ENCODE measurements at places on chromosomes 4 and X.

- DNase-seq, result no peak
These were observed 67.5 kb downstream of the TECRL start for GRCh38 chr4:64341711-64342110.

GRCh38 chrX:48558271-48558670, 16.0 kb upstream of the RBM3 start:
- DNase-seq, result no peak

- DNase-seq, result no peak
These were observed 17.0 kb upstream of the UGT2B17 start for GRCh38 chr4:68593112-68593511.

DNA sequence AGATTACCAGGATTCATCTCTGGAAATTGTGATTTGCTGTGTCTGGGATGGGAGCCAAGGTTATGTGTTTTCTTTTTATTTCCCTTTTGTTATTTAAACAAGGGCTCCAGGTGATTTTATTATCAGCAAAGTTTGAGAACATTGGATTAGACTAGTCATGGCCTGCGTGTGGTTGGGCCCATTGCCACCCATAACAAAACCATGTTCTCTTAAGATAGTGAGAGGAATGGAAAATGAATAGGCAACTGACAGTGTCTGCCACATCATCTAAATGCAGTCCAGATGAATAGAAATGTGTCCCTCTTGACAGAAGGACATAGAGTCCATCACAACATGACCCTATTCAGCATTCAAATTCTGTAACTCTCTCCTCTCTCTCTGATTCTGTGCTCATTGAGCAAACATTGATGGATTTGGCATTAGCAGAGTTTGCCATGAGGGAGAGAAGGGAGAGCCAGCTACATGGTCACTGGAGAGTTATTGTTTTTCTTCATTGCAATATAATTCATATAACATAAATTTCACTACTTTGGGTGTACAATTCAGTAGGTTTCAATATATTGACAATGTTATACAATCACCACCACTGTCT, 11.7 kb downstream of the XK start:
- no peak for DNase-seq

DNA sequence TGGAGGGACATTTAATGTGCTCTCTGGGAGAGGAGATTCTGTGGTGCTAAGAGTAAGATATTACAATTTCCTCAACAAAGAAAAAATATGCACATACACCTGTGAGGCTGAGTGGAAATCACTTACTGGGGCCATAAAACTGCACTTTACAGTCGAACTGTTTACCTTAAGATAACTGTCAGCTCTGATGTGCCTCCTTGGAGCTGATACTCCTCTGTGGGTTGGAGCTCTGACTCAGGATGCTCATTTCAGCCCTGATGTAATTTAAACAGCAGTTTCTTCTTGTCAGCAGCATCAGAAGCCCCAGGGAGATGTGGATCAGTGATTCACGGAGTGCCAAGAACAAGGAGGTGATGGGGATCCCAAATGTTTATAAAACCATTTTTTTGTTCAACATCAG, 241.9 kb upstream of the SFRP2 start:
- DNase-seq, result no peak

- no peak for DNase-seq
These were observed 17.2 kb downstream of the MAGED2 start for GRCh38 chrX:54824722-54825121.

GRCh38 chr4:174860588-174860987, 31.5 kb upstream of the GLRA3 start:
- no peak for DNase-seq

- peak; percentile 94 for DNase-seq
These were observed 123.1 kb downstream of the BTC start for GRCh38 chr4:74671080-74671698.

- DNase-seq, result no peak
These were observed 72.5 kb downstream of the SLC16A2 start for GRCh38 chrX:74493806-74494205.

- peak; percentile 24 for DNase-seq
These were observed 66.1 kb upstream of the ENPP6 start for GRCh38 chr4:184283659-184284335.

- DNase-seq, result no peak
These were observed 176.5 kb upstream of the NRK start for GRCh38 chrX:105645667-105646357.

GRCh38 chr4:137283737-137284136, 248.6 kb downstream of the PCDH18 start:
- no peak for DNase-seq

DNA sequence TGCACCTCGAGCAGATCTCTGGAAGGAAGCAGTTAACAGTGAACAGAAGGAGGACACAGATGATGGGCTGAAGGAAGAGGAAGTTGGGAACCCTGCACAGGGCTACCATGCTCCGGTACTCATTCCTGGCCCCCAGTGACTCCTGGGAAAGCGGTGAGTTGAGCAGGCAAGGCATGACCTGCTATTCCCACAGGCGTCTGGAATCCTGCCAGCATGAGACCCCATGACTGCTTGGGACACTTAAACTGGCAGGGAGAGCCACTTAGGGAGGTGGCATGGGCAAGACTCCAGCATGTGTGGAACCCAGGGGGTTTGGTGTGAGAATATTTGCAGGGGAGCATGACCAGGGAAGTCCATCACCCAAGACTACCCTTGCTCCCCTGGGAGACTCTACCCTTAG, 1056.4 kb upstream of the POU3F4 start:
- no peak for DNase-seq

GRCh38 chr4:33780952-33781791, 2463.1 kb downstream of the ARAP2 start:
- no peak for DNase-seq

- peak; percentile 2 for DNase-seq
These were observed 75.5 kb upstream of the IRS4 start for GRCh38 chrX:108811891-108812290.

- DNase-seq, result peak; percentile 77
These were observed 94.4 kb downstream of the SOWAHB start for GRCh38 chr4:76803522-76803921.

DNA sequence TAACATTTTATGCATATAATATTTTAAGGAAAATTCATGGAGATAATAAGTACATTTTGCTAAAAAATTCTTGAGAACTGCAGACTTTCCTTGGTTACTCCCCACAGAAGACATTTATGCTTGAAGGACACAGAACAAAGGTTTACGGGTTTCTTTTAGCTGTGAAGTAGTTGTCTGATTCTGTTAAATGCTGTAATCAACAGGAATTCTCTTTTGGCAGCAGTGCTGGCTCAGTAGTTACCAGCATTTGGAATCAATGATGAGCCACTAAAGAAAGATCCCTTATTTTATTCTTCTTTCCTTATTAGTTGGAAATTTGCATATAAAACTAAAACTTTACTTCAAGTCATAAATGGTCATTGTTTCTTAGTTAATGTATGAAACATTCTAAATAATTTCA, 199.3 kb upstream of the FAT4 start:
- DNase-seq, result no peak

- DNase-seq, result no peak
These were observed 78.7 kb downstream of the SYNPO2 start for GRCh38 chr4:118967393-118967792.

DNA sequence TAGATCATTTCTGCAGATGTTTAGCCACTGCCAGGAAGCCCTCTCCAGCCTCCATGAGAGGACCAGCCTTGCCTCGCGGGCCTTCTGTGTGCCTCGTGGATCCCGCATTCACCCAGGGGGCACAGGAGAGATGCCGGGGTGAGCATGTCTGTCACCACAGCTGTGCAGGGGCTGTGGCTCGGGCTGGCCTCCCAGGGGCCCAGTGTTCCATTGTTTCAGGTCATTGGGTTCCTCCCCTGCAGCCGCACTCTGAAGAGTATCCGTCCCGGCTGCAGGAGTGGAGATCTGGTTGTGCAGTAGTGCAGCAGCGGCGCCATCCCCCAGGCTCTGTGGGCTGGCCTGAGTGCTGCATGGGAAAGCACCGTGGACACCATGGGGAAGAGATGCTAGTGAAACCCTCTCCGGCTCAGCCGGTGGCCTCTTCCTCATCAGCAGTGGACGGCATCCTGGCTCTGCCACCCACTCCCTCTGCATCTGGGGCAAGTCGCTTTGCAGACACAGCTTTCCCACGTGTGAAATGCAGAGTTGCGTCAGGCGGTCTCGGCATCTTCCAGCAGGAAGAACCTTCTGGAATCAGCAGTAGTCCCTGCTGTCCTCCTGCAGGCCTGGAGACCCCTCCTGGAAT, 29.1 kb downstream of the TBC1D14 start:
- no peak for DNase-seq

DNA sequence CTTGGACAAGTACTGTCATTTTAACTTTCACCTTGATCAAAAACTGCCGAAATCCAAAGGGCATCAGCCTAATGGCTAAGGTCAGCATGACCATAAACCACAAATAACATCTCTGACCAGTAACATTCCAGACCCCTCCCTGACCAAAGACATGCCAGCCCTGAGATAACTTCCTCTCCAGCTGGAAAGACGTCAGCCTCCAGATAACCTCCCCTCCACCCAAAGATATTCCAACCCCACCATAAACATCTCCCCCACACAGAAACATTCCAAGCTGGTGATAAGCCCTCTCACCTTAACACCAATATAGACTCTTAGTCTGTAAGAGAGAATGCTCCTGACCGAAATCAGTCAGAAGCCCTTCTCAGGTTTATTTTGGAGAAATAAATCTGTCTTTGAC, 7.4 kb downstream of the PPP1R2C start:
- DNase-seq, result no peak

DNA sequence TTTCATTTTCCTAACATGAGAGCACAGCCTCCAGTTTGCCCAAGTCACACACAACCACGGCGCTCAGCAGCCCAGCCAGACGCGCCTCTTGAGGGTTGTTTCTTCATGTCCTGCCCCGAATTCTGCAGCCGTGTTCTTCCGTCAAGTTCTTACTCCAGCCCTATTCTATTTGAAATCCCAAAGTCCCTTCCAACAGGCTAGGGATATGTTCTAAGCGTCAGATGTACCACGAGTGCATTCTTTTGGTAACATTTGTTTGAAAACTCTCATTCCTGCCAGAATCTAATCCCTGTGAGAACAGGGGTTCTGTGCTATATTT, 23.1 kb downstream of the ACSL1 start:
- DNase-seq, result no peak

DNA sequence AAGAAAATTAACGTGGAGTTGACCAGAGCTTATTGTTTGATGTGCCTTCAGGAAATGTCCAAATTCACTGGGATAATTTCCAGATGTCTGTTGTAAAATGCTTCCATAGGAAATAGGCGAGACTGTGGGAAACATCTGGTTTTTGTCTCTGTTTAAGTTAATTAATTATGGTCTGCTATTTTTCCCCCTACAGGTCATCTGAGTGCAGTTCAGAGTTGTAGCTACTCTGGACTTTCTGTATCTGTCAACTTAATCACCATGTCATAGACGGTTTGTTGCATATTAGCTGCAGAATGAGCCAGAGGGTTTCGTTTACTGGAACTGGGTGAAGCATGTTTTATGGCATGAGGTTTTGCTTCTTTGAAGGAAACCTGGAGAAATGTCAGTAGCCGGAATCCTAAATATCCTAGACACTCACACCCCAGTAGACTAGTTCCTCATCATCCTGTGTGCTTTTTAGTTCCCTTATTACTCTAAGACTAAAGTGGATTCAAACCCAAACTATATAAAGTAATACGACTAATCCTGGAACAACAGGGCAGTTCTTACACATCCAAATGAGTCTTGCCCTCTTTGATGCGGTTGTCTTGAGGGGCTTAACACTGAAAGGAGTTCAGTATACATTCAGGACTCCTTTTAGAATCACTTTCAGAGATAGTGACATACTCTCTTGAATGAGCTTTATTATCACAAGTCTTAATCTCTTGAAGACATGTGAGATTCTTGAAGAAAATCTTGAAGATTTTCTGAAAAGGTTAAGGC, 62.5 kb downstream of the PPEF1 start:
- DNase-seq, result no peak

DNA sequence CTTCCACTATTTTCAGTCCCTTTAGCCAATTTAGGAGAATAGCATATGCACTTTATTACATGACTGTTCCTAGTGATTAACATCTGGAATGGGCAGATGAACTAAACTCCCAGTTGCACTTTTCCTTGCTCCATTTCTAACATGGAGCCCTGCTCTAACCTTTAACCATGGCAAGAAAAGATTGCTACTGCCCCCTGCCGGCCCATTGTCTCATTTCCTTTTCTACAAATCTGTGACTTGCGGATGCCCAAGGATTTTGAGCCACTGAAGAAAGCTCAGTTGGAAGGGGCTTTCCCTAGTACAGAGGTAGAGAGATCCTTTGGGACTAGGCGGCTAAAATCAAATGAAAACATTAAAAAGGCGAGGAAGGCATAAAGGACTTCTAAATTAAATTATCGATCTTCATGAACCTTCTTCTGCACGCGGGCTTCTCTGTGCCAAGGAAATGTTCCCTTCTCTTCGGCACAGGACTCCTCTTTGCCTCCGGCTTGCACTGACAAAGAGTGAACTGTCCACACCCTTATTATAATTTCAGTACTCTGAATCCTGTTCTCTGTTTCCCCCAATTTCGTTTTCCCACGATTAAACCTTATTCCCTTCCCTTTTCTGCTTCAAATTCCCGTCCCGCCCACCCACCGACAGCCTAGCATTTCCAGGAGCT, 577 bp upstream of the GLRA2 start:
- peak; percentile 74 for DNase-seq

DNA sequence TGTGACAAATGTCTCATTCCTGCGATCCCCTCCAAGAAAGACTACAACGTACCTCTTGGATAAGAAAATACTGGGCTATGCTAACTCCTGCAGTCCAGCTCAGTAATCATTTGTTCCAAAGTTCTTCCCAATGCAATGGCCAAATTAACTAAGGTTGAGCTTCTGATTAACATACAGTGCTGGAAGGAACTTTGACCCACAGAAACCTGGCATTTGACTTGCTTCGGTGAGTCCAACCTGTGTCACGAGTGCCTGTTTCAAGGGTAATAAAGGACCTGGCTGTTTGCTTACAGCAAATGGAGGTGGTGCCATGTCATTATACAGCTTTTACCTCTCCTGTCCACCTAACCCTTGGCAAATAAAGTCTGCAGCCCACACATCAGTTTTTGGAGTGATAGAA, 83.2 kb downstream of the RBM47 start:
- DNase-seq, result peak; percentile 67

DNA sequence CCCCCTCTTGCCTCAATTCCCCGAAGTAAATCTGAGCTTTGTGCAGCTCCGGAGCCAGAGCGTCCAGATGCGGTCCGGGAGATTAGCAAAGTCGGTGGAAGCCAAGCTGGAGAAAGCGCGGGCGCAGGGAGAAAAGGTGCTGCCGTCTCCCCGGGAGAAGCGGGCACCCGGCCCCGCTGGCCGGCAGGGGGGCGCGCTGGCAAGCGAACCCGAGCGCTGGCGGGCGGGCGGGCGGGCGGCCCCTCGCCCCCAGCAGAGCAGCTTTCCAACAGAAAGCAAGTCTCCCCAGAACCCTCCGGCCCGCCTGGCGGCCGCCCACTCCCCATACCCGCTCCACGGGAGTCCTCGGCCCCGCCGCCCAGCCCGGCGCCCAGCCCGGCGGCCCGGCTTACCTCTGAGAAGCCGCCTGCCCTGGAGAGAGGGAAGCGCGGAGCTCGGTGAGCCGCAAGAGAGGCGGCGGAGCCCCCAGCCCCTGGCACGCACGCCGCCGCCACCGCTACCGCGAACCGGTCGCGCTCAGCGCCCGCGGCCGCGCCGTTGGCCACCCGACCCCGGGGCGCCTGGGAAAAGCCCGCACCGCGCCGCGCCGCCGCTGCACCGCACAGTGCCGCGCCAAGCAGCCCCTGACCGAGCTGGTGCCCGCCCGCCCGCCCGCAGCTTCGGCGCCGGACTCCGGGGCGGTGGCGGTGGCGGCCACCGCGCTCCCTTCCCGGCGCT, 529 bp upstream of the CITED1 start:
- DNase-seq, result peak; percentile 18

- no peak for DNase-seq
These were observed 996.4 kb downstream of the C4orf33 start for GRCh38 chr4:130092187-130093015.

Measured in HT-29 (cell line).